ENCODE measurements at places on chromosomes 4 and X.

- DNase-seq = no peak
These were observed 81.5 kb downstream of the COX18 start for GRCh38 chr4:72987741-72988729.

DNA sequence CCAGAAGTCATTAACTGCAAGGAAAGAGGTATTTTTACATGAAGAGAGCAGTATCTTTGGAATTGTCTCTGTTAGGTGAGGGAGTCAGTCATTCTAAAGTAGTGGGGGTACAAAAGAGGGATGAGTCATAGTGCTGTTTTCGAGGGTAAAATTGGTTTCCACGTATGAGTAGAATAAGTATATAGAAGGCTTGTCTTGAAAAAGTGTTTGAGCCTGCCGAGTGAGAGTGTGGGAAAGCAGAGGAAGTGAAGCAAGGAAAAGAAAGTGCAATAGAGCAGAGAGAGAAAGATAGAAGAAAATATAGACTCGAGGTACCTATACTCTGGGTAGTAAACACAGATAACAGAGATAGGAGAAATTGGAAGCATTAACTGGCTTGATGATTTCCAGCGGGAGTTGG lies 696.4 kb downstream of the DMD start:
- no peak for DNase-seq

GRCh38 chrX:97984641-97985040 lies 1100.9 kb downstream of the RPA4 start:
- no peak for DNase-seq

DNA sequence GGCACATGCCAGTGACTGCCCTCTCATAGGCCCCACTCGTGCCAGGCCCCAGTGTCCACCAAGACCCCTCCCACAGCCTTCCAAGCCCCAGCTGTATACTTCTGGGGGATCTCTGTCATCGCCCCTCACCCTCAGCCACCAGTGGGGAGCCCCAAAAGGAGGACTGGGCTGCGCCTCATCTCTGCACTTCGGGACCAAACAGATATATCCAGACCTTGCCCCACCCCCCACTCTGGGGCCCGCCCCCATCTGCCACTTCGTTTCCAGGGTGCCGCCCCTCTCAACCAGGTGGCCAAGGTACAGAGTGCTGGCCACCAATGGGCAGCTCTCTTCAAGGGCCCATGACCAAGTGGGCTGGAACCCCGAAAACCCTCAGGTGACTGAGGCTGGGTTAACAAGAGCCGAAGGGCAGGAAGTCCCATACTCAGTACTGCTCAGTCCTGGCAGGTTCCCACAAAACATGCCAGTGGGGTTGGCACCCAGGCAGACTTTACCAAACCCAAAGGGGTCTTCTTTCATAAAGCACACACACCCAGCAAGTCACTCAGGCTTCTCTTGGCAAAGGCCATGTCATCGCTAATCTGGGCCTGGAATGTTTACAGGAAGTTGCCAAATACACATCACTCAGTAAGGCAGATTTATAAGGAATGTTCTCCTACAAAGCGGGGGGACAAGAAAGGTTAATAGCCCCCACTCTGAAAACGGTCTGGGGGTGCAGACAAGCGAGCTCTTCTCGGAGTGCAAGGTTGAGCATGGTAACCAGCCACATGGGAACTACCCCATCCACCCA lies 4.4 kb downstream of the ZFYVE28 start:
- no peak for DNase-seq

DNA sequence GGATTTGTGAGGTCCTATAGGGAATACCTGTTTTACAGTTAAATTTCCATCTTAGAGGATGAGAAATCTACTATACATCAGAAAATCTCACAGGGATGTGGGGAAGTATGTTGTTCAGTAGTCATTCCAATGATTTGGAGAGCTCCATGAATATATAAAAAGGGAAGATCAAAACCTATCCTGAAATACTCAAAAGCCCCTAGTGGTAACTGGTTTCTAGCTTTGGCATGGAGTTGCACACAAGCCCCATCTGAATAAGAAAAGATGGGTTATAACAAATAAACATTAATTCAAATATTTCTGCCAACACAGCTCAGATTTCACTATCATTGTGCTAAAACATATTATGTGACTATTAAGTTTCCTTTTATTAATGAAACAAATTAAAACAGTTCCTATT lies 101.6 kb downstream of the FBXO8 start:
- DNase-seq = no peak

DNA sequence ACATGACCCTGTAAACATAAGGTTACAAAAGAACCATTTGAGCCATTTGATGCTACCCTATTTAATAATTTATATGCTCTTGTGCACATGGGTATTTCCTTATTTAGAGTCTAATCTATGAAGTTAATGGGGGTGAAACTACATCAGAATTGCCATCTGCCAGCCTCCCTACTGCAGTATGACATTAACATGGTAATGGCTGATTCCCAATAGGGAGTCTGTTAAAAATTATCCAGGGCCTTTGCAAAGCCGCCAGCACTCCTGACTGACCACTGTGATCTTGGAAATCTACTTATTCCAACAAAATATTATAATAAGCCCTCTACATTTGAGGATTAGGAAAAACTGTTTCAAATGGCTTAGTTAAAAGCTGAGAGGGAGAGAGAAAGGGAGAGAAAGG lies 153.7 kb downstream of the CLCN4 start:
- no peak for DNase-seq

GRCh38 chr4:112511093-112511802 lies 4.7 kb downstream of the NEUROG2 start:
- DNase-seq = no peak

DNA sequence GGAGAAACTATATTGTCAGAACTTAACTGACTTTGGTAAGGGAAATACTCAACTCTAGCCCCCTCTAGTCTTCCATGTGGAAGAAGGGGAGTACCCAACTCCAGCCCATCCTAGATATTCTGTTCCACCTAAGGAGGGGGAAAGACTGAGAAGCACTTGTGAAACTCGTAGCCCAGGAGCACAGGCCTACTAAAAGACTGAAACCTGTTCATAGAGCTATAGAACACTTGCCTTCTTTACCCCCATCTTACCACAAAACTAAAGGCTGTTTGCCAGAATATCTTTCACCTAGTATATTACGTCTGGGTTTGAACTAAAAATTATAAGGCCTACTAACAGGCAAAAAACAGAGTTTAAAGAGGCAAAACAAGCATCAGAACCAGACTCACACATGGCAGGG lies 15.5 kb downstream of the CLDN22 start:
- no peak for DNase-seq

DNA sequence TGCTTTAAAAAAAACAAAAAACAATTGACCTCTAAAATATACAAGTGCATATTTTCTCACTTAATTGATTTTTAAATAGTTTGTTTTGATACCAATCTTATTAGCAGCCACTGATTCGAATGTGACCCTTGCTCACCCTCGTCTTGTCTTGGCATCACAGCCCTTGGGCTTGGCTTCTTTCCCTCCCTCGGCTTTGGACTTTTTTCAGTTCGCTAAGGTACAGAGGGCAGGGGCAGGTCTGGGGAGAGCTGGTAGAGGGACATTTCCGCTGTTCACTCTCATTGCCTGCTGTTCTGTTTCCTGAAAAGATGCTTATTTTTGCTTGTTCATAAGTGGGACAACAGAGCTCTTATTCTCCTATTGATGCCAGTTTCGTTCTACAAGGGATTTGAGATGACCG lies 88.5 kb upstream of the RPS6KA3 start:
- no peak for DNase-seq

DNA sequence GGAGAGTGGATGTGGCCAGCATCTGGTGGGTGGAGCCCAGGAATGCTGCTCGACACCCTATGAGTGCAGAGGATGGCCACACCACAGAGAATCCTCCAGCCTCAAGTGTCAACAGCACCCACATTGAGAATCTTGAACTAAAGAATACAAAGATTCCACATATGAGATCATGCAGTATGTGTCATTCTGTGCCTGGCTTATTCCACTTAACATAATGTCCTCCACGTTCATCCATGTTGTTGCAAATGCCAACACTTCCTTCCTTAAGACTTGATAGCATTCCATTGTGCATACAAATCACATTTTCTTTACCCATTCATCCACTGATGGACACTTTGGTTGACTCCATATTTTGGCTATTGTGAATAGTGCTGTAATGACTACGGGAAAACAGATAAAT lies 145.8 kb downstream of the PRKX start:
- DNase-seq = no peak
